Endodermal cell (in vitro differentiated cells): ENCODE measurements at places on chromosomes 5 and 9.

DNA sequence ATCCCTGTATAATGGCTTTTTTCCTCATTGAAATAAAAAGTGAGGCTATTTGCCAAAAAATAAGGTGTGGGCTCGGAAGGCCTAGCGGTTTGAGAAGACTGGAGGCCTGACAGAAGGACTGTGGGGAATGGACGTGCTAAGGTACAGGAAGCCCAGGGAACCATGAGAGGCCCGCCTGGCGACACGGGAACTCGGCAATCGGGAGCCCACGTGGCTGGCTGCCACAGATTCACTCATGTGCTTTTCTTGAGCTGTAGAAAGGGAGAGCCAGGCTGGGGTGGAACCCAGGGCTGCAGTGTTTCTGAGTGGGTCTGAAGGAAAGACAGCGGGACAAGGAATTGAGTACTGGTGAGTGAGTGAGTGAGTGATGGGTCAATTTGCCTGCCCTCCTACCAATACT, 11.9 kb upstream of the DDX41 start:
- no peak for DNase-seq

DNA sequence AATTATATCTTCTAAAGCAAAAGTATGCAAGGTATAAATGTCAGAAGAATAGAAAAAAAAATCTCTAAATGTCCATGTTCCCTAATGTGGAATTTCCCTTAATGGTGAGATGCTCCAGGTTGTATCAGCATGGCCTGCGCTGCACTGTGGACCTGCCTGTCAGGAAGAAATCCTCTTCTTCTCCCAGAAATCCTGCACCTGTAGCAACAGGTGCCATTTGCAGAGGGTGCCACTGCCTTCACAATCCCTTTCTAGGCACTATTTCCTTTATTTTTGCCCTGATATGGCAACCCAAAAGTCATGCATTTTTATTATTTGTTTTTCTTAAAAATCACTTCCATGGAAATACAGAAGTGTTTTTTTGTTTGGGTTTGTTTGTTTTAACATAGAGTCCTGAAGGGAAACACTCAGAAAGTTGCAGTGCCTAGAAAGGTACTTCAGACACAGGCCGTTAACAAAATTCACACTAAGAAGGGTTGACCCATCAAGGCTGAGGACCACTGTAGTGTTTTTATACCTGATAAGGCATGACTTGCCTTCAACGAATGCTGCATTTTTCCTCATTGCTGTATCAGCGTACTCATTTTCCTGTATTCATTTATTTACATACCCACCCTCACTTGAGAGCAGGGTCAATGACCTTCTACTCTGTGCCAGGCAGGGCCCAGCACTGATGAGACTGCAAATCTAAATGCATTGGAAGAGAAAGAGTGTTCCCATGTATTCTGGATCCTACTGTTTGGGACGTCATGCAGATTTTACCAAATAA, 177.8 kb downstream of the SNX18 start:
- DNase-seq = no peak

DNA sequence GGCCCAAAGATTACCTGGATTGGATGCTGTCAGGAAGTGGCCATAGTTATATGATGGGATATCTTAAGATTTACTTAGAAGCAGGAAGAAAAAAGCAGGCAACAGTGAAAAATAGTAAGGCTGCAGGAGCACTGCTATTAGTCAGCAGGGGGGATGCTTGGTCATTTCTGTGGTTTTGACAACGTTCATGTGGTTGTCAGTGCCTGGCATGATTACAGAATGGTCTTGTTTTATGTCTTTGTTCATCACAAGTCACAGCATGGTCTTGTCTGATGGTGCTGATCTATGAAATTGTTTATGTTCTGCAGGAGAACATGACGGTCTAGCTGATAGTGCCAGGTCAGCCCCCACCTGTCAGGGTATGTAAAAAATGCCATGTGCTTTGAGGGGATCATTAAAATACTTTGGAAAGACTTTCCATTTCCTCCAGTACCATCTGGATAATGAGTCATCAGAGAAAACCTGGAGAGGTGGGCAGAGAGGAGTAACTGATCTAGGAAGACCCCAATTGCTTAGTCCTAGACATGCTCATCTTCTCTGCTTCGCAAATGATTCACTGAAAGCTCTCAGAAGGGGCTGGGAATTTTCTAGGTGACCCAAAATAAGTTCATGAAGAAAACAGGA, 48.5 kb downstream of the PLGRKT start:
- no peak for DNase-seq

GRCh38 chr5:118808441-118808840, 179.9 kb downstream of the DTWD2 start:
- no peak for DNase-seq

DNA sequence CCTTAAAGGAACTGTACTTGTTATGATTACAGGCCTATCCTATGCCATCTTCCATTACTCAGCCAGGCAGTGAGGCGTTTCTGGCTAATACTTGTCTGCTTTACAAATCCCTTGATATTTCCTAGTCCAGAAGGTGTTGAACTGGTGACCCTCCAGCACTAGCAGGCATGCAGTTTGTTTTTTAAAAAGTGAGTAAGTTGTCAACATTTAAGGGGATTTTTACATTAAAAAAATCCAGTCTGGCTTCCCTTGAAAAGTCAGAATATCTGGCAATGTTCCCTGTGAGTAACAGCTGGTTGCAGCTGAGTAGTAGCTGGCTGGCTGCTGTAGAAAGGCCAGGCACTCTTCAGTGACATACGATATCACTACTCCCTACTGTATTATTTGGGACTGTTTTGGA, 21.8 kb downstream of the GRIN3A start:
- no peak for DNase-seq
